NCI-H82 (cell line): ENCODE measurements at places on chromosomes 16 and 17.

DNA sequence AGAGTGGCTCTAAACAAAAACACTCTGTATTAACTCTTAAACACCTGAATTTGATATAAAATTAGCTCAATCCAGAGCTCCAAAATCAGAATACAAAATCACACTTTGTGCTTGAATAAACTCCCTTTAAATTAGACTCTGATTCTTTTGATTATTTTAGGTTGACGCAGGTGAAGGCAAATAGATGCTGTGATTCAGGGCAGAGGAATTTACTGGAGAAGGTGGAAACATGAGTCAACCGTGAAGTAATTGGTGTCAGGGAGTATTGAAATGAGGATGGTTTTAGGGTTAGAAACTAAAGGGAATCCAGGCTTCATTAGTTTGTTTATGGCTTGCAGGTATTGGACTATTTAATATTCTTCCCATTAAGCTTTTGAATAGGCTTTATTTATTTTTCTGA lies 37.1 kb upstream of the TEKT1 start:
- no peak for DNase-seq

DNA sequence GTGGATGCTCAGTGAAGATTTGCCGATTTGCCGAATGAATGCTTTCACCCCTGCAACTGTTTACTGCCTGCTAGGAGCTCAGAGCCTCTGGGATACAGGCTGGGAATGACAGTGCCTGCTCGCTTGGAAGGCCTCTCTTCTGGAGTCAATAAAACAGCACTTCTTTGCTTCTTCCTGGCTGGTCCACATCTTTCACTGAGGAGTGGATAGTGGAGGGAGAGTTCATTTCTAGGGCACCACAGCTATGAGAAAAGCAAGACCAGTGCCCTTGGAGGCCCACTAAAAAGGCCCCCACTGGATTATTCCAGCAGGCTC lies 3.1 kb upstream of the USP7 start:
- no peak for DNase-seq

DNA sequence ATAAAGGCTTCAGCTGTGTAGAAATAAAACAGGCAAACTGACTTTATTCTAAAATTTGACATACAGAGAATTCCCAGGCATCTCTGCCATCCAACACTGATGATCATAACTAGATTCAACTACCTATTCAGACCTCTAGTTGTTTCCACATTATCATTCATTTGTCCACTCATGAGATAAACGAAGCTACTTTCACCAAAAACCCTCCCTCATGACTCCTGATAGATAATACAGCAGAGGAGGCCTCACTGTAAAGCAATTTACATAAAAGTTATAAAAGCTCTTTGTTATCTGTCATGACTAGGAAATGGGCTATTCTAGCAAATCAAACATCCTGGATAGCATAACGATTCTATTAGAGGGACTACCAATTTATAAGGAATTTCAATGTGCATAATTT lies 19.6 kb upstream of the RFFL start:
- no peak for DNase-seq

DNA sequence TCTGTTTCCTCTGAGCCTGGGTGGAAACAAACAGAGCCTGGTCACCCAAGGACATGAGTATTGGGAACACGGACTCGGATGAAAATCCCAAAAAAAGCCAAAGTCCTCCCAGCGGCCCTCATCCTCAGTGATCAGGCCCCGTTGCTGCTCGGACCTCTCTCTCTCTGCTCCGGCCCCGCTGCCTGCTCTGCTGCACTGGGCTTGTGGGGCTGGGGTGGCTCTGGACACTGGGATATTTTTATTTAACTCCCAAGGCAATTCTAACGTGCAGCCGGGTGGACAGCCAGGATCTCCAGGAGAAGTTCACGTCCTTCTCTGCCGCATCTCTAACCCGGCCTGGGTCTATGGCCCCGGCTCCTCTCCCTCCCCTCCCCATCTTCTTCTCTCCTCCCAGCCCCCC lies 280.9 kb upstream of the TNRC6C start:
- no peak for DNase-seq

- no peak for DNase-seq
Measured at GRCh38 chr16:68420366-68420942, 27.9 kb downstream of the SMPD3 start.

- DNase-seq = no peak
Measured at GRCh38 chr17:1159431-1160180, 20.2 kb downstream of the ABR start.

GRCh38 chr17:77882481-77883212 lies 75.9 kb upstream of the TNRC6C start:
- no peak for DNase-seq

- no peak for DNase-seq
Measured at GRCh38 chr17:28513476-28513875, 7.3 kb downstream of the FOXN1 start.

GRCh38 chr16:23082161-23082788 lies 67.0 kb downstream of the USP31 start:
- DNase-seq = peak; percentile 30
